Activated naive CD4-positive, alpha-beta T cell treated with anti-CD3 and anti-CD28 coated beads, Interleukin-2, amount 10 ng/mL, durations not matched to agents 5 hours and 36 hours (primary cell): ENCODE measurements at places on chromosomes 16 and 17. TPM values are rescaled to one million over a fixed set of nuclear protein-coding genes. Genes with fewer than 3 reads are reported as not detected.

The TMEM98 gene
- total RNA-seq, result not detected

The KSR1 gene
- total RNA-seq, result 54.6 TPM

The TM4SF5 gene
- not detected for total RNA-seq

The PHB1 gene
- total RNA-seq, result 114 TPM

The KIF18B gene
- total RNA-seq, result 62.1 TPM

The ADAM11 gene
- total RNA-seq, result 0.46 TPM

The SKA2 gene
- 73.1 TPM for total RNA-seq

The CES4A gene
- 55.5 TPM for total RNA-seq

The CLDN7 gene
- total RNA-seq, result 0.53 TPM

The TBC1D3C gene
- not detected for total RNA-seq

The CIBAR2 gene
- total RNA-seq, result not detected

The AOC3 gene
- 0.45 TPM for total RNA-seq

The TGFB1I1 gene
- total RNA-seq, result 0.48 TPM

The PABPN1L gene
- not detected for total RNA-seq

The C17orf100 gene
- 3.3 TPM for total RNA-seq

The KRT17 gene
- not detected for total RNA-seq

The CDC27 gene
- 94.4 TPM for total RNA-seq

The EXOC3L1 gene
- total RNA-seq, result not detected

The TMEM204 gene
- 65.7 TPM for total RNA-seq

The CRYM gene
- total RNA-seq, result not detected

The MMP2 gene
- not detected for total RNA-seq

The USP31 gene
- total RNA-seq, result 6.6 TPM

The GLP2R gene
- total RNA-seq, result not detected

The PDE6G gene
- 71.9 TPM for total RNA-seq

The ADPRM gene
- total RNA-seq, result 18.5 TPM

The CMTM2 gene
- total RNA-seq, result 0.36 TPM

The PITPNM3 gene
- 0.55 TPM for total RNA-seq

The NOL11 gene
- 58.6 TPM for total RNA-seq

The KCNG4 gene
- not detected for total RNA-seq

The IL21R gene
- 46.4 TPM for total RNA-seq

The CKLF gene
- total RNA-seq, result 112 TPM

The TERB1 gene
- total RNA-seq, result not detected

The TEKT5 gene
- not detected for total RNA-seq

The DHRS7B gene
- 11.5 TPM for total RNA-seq

The PSMB10 gene
- total RNA-seq, result 259 TPM

The CDH13 gene
- total RNA-seq, result not detected

The DGKE gene
- 31.8 TPM for total RNA-seq

The CHAD gene
- not detected for total RNA-seq

The ALOX15B gene
- total RNA-seq, result not detected

The SGCA gene
- not detected for total RNA-seq

The ASPA gene
- total RNA-seq, result not detected

The PPL gene
- total RNA-seq, result not detected

The SRP68 gene
- total RNA-seq, result 83.5 TPM

The SMIM5 gene
- total RNA-seq, result 0.15 TPM

The SLC12A3 gene
- not detected for total RNA-seq

The DHX8 gene
- total RNA-seq, result 61.7 TPM

The ZNF18 gene
- total RNA-seq, result 13.1 TPM

The KCTD11 gene
- total RNA-seq, result 7.0 TPM

The KRTAP9-2 gene
- not detected for total RNA-seq

The FXR2 gene
- total RNA-seq, result 29.3 TPM

The NPIPB6 gene
- 2.9 TPM for total RNA-seq

The WFDC1 gene
- total RNA-seq, result 0.39 TPM
